Thoracic aorta endothelial cell (primary cell): ENCODE measurements at places on chromosomes 3 and 15. TPM values are rescaled to one million over a fixed set of nuclear protein-coding genes. Genes with fewer than 3 reads are reported as not detected.

The ECT2 gene
- 75.3 and 112 TPM in 2 replicates for total RNA-seq

The LYZL4 gene
- total RNA-seq = not detected in 2 replicates

The HYAL1 gene
- total RNA-seq = 3.7 and 5.0 TPM in 2 replicates

The CHRFAM7A gene
- 5.3 and 5.7 TPM in 2 replicates for total RNA-seq

The LRRC2 gene
- 0.13 and 0.14 TPM in 2 replicates for total RNA-seq

The TXNRD3 gene
- 6.9 and 9.8 TPM in 2 replicates for total RNA-seq

The CACNA2D2 gene
- total RNA-seq = under 0.01 TPM in 2 replicates

The ISLR gene
- total RNA-seq = 0.07 and 0.93 TPM in 2 replicates

The GOLGA8M gene
- total RNA-seq = 0.27 TPM in 1 of 2 replicates, not detected in the other

The TMEM212 gene
- total RNA-seq = not detected in 2 replicates

The FEZF2 gene
- not detected in 2 replicates for total RNA-seq
